EL (cell line): ENCODE measurements at places on chromosomes 3 and 15.

- DNase-seq, result no peak
Observed at GRCh38 chr15:51401051-51401780, 59.8 kb downstream of the GLDN start.

GRCh38 chr3:153972862-153973261 lies 148.3 kb upstream of the ARHGEF26 start:
- DNase-seq, result no peak

DNA sequence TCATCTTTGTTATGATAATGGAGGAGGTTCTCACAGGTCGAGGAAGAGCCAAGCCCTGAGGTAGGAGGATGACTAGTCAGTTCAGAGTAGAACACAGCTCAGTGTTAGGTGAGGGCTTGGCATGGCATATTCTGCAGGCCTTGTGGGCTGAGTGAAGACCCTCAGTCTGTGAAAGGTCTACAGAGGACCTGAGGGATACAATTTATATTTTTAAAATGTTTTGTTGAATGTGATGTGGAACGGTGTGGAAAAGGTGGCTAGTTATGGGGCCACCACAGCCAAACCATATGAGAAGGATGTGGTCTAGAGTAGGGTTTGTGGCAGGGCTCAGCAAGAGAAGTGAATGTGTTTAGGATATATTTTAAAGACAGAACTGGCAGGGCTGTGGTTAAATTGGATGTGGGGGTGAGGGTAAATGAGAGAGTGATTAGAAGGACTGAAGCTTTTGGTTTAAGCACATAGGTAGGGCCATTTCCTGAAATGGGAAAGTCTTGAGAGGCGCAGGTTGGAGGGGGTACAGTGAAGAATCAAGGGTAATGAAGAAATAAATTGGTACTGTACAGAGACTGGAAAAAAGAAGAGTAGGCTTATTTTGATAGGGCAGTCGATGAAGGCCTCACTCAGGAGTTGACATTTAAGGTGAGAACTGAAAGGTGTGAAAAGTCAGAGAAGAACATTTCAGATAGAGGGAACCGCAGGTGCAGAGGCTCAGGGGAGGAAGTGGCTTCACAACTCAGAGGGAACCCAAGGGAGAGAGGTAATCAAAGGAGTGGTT lies 60.5 kb downstream of the SPTSSB start:
- DNase-seq, result no peak

DNA sequence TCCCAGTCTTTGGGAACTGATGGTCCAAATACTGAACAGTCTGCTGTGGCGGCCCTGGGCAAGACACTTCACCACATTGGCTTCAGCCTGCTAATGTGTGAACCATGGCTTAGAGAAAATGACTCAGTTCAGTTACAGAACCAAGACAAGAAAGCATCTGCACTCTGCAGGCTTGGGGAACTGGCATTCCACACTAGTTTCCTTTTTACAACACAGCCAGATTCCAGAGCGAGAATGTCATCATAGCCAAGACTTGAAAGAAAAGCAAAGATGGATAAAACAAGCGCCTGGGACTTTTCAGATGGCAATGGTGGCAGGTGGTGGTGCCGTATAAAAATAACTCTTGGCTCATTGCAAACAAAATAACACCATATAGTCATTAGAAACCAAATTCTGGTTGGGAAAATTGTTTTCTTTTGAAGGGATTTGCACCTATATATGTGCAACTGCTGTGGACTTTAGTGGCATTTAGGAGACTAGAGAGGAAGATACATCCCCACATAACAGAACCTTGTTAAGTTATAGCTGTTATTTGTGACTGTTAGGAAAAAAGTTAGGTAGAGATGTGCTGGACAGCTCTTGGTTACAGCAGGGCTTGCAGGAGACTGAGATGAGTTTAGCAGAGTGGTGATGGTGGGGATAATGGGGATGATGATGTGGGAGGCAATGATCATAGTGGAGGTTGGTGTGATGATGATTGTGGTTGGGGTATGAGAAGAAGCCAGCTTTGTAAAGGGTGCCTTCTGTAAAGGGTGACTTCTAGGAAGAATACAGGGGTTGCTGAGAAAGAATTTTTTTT lies 273.6 kb downstream of the THRB start:
- DNase-seq, result peak; percentile 97

- no peak for DNase-seq
Observed at GRCh38 chr3:39207361-39208186, 15.2 kb upstream of the XIRP1 start.

- DNase-seq, result no peak
Observed at GRCh38 chr3:195269375-195270078, 1.4 kb downstream of the XXYLT1 start.

- no peak for DNase-seq
Observed at GRCh38 chr15:39411102-39411989, 169.5 kb upstream of the THBS1 start.

DNA sequence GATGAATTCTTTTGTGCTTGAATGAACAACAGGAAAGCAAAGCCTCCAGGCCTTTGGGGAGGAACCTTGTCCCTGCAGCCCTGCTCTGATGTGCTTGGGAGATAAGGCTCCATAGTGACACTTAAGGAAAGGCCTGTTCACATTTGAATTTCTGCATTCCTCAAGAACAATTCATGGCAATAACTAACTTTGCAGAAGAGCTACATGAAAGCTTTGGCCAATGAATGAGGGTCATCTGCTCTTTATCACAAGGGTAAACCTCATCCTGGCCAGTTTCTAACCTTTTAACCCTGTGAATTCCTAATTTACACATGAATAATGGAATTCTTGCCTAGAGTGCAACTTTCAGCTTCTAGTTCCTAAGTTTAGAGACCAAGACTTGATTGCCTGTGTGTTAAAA lies 5.6 kb downstream of the PRTG start:
- DNase-seq, result peak; percentile 69

DNA sequence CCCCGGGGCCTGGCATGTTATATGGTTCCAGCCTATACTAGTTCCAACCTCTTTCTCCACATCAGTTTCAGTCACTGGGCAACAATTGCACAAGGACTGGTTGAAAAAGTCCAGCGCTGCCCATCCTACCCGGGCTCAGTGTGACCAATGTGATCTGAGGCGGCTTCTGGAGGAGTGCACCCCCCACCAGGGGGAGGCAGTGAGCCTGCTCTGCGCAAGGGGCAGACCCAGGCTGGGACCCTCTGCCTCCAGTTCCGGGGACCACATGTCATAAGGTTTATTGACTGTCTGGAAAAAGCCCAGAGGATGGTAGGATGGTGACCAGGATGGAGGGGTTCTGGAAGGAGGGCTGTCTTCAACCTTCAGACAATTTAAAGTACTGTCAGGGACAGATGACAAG lies 25.6 kb upstream of the NR2E3 start:
- DNase-seq, result no peak

DNA sequence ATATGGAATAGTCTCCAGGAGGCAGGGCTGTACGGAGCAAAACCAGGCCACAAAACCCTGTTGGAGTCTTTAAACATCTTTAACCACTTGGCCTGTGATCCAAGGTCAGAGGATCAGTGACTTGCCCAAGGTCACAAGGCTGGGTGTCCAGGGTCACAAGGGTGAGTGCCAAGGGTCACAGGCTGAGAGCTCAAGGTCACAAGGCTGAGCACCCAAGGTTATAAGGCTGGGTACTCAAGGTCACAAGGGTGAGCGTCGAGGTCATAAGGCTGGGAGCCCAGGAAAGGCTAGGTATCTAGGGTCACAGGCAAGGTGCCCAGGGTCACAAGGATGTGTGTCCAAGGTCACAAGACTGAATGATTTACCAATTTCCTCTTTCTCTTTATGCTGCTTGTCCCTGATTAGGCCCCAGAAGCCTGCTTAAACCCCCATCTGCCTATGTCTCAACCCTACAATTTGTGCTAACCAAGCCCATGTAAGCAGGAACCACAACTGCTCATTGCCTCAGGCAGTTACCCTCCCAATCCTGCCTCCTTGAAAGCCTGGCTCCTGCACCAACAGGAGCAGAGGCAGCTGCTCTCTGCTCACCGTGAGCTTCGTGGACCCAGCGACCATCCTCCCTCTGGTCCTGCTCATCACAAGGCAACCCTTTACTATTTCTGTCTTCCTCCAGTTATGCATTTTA lies 51.5 kb downstream of the MGLL start:
- peak; percentile 63 for DNase-seq

DNA sequence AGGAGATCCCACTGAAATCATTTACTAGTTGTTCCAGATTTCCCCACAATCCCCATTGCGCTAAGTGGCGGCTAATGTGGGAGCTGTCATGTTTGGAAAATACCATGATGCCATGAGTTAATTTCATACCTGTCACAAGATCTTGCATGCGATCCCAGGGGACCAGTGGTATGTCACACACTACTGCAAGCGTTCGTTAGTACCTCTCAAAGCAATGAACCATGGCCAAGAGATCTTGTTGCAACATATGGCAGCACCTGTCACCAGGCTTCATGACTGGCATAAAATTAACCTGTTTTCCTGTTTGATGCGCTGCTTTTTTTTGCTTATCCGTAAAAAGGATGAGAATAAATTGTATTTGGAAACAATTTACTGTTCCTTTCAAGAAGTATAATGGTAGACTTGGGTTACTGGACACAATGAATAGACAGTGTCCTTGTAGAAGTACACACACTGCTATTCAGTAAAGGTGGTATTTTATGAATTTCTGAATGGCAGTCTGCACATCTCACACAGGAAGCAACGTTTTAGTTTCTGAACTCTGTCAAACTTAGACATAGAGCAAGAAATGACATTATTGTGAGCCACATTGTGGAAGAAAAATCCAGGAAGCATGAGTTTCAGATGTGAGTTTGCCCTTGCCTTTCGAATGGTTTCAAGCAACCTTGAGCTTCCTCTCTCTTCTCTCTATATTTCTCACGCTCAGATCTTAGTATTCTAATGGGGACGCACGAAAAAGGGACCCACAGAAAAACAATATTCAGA lies 81.9 kb downstream of the CHL1 start:
- DNase-seq, result no peak

GRCh38 chr3:40451551-40451950 lies 5.6 kb upstream of the RPL14 start:
- DNase-seq, result no peak
